ENCODE measurements at places on chromosomes 2 and 18.

DNA sequence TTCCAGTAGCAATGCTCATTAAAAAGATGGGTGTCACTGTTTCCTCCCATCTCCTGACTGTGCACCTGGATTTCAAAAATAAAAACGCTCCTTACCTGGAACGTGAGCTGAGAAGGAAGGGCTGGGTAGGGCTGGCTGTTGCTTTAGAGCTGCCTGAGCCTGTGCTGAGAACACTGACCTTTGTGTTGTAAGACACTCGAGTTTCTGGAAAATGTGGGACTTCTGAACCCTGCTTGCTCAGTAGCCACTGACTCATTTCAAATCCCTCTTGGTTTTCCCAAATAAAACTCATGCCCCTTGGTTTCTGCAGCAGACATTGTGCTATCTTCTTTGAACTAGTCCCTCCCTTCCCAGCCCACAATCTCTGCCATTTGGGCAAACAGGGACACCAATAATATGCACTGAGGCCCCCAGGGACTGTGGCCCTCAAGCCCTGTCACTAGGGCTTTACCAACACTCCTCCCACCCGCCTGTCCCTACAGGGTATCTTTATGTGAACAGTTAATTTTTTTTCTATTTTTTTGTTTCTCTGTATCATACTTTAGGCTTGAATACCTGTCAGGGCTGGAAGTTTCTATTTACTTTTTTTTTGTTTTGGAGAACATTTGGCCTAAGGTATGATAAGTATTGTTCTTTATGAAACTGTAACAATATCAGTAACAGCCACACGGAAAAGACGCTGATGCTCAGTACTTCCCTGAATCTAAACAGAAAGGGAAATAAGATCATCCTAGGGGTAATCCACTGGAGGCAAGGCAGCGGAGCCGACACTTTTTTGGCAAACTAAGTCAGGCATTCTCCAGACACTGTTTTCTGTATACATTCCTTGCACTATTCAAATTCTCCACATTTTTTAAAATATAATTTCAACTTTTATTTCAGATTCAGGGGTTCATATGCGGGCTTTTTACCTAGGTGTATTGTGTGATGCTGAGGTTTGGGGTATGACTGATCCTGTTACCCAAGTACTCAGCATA lies 280.2 kb downstream of the STK39 start:
- no peak for DNase-seq

GRCh38 chr18:76274468-76275289 lies 220.4 kb downstream of the ZNF516 start:
- DNase-seq = no peak

- no peak for DNase-seq
These were observed 574.3 kb upstream of the NXPH2 start for GRCh38 chr2:139354518-139354917.

GRCh38 chr18:2508155-2508554 lies 63.1 kb downstream of the METTL4 start:
- no peak for DNase-seq

- DNase-seq = no peak
These were observed 136.1 kb upstream of the NOSTRIN start for GRCh38 chr2:168666339-168666738.

GRCh38 chr18:48847807-48848486 lies 102.8 kb downstream of the SMAD7 start:
- no peak for DNase-seq

DNA sequence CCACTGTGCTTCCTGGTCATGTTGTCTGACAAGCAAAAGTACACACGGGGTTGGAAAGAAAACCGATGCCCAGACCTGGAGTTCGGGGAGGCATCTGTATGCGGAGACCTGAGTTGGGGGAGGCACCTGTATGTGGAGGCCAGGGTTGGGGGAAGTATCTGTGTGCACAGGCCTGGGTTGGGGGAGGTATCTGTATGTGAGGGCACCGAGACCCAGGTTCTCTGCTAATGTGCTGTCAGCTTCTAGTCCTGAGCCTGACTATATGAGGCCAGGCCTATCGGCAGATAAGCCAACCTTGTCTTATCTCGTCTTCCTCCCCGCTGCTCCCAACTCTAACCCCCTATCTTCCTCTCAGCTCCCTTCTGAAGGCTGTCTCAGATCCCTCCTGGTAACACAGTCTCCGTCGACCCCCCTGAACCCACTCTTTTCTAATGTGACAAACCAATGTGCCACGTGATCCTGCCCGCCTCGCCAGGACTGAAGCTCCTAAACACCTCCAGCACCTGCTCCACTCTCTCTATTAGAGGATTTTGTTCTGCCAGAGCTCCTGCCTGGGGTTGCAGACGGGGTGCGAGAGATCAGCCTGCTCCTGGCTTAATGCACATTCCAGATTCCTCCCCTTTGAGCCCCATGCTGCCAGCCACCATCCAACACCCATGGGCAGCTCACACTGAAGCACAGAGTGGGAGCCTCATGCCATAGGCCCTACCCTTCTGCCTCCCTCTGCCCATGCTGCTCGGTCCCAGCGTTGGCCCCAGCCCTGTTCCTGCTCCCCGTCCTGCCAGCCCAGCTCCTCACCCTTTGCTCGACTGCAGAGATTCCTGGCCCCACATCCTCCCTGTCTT lies 188.4 kb downstream of the SH3BP4 start:
- DNase-seq = no peak

- DNase-seq = no peak
These were observed 120.6 kb downstream of the CAPN13 start for GRCh38 chr2:30686669-30687068.

- DNase-seq = no peak
These were observed 111.9 kb upstream of the DTNA start for GRCh38 chr18:34598120-34598635.

- no peak for DNase-seq
These were observed 85.9 kb upstream of the NFATC1 start for GRCh38 chr18:79309614-79310358.

All from stimulated activated CD8-positive, alpha-beta memory T cell treated with anti-CD3 and anti-CD28 coated beads, Interleukin-15, amount 100 ng/mL, for 48 hours (primary cell).